ENCODE measurements at places on chromosomes 5 and 9.

DNA sequence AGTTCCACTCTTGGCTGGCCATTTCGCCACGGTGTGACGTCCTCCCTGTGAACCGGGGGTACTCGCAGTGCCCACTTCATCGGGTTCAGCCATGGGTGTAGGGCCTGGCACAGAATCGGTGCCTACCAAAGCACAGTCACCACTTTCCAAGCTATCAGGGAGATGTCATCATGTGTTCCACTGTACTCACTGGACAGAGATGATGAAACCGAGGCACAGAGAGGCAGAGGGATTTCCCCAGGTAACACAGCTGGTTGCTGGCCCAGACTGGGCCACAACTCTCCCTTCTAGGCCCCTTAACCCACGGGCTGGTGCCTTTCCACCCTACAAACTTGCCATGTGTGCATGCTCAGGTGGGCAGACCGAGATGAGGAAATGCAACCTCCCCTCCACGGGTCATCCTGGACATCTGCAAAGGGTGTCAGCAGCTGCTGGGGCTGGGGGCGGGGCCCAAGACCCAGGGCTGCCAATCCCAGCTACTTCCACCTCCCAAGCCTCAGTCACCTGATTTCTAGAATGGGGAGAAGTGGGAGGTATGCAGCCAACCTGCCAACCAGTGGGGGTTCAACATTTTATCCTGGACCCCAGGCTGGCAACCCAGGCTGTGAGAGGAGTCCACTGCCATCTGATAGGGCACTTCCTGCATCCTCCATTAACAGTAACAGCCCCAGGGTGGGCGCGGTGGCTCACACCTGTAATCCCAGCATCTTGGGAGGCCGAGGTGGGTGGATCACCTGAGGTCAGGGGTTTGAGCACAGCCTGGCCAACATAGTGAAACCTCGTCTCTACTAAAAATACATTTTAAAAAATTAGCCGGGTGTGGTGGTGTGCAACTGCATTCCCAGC lies 893 bp upstream of the SH2D3C start:
- DNase-seq, result no peak

DNA sequence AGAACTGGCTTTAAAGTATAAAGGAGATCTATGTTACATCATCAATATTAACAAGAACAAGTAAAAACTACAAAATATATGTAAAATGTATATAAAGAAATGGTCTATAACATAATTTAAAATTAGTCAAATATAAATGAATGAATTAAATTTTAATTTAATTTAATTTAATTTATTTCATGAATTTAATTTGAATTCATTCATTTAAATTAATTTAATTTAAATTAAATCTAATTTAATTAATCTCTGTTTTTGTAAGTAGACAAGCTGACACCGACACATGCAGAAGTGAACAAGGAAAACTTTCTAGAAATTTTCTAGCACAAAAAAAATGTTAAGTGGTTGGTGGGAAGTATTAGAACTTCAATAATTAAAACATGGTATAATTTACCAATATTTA lies 10.8 kb upstream of the PRDM9 start:
- DNase-seq, result no peak

DNA sequence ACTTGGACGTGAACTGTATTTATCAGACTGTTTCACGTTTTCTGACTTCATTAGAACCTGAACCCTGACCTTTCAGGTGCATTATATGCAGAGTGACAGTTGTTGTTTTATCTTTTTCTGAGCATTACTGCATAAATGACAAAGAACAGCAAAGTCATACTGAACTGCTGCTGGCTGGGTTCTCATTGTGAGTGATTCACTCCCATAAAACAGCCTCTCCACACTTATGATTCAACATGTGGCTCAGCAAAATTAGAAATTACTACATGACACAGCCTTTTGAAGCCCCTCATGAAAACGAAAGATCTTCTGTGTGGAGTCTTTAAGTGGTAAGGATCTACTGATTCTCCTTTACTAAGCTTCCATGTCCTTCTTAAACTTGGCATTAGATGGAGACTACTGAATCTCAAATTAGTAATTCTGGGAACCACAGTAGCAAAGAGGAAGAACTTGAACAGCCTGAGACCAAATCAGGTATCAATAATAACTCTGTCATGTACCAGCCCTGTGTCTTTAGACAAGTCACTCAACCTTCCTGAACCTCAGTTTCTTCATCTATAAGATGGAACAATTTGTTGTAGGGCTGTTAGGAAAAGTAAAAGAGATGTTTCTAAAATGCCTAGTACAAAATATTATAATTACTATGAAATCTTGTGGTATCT lies 172.3 kb upstream of the GNA14 start:
- no peak for DNase-seq

GRCh38 chr9:113461943-113462342 lies 1.6 kb upstream of the RGS3 start:
- DNase-seq, result no peak

DNA sequence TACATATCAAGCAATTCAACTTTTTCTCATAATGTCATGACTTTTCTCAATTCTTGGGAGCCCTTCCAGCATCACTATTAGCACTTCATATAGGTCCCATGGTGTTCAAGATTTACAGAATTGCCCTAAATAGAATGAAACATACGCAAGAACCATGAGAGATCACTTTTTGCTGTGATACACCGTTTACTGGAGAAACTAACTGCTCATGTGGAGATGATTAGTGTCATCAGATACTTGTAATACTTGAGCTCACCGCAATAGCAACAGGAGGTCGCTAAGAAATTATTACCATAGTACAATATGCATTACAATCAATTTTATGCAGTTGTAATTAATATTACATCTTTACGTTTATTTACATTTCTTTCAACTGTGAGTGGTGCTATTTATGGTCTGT lies 4.8 kb upstream of the PCSK5 start:
- DNase-seq, result no peak

- DNase-seq, result no peak
Measured at GRCh38 chr5:141783005-141783946, 94.9 kb downstream of the PCDH1 start.

DNA sequence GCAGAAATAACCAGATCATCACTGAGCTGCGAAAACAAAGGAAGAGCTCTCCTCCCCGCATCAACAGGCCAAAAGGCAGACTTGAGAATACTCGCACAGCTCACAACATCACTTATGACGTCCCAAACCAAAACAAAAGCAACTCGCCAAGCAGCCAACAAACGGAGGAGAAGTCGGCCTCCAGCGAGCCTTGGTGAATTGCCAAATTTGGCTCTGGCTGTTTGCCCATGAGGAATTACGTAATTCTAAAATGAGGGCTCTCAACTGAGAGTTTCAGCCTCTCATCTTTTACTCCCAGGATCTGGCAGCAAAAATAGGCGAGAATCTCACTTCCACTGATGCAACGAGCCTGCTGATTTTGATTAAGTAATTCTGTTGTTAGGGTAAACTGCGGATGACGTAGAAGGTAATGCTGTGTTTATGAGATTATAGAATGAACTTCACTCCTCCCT lies 51.7 kb upstream of the SEMA6A start:
- peak; percentile 65 for DNase-seq

DNA sequence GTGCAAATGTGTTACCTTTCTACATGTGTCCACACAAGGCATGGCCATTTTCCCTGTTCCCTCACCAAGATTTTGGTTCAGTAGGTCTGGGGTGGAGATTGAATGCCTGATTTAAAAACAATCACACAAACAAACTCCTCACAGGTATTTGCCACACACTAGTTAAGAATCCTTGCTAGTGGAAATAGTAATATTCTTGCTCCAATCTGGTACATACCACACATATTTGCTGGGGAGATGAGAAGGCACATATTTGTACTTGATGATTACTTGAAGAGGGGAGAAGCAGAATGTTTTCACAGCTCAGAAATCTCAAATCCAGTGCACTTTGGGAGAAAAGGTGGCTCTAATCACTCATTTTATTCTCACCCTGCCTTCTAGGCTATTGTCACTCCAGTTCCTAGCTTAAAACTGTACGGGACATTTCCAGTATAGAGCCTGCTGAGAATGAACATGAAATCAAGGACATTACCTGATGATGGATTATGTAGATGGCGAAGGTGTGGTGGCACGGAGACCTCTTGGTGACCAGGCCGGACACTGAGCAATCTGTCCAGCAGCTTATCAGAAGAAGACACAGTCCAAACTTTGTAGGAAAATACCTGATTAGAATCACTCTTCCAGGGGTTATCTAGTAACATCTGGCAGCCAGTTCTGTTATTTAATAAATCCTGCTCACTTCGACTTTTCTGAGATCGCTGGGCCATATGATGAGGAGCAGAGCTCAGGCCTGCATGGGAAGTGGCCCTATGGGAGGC lies 116.1 kb upstream of the IL6ST start:
- DNase-seq, result no peak

DNA sequence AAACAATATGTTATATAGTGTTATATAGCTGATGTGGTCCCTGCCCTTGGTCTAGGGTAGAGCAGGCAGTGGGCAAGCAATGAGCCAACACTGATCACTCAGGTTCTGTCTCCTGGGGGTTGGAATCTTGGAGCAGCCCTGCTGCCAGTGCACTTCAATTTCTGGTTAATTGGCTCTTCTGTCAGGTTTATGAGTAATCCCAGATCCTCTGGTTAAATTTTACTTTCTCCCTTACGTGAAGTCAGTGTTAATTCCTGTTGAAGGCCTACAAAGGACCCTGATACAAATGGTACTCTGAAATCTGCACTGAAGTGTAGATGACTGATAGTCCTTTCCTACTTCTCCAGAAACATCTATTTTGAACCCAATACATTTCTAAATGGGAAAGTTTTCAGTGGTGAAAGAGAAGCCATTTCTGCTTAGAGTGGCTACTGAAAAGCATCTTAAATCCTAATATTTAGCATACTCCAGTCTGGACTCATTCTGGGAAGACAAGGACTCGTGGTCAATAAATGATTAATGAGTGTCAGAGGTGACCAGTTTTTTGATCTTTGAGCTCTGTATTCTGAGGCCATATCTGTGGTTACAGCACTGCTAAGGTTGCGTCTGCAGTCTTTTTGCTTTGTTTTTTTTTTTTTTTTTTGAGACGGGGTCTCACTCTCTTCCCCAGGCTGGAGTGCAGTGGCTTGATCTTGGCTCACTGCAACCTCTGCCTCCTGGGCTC lies 442.4 kb downstream of the KIF4B start:
- DNase-seq, result no peak

DNA sequence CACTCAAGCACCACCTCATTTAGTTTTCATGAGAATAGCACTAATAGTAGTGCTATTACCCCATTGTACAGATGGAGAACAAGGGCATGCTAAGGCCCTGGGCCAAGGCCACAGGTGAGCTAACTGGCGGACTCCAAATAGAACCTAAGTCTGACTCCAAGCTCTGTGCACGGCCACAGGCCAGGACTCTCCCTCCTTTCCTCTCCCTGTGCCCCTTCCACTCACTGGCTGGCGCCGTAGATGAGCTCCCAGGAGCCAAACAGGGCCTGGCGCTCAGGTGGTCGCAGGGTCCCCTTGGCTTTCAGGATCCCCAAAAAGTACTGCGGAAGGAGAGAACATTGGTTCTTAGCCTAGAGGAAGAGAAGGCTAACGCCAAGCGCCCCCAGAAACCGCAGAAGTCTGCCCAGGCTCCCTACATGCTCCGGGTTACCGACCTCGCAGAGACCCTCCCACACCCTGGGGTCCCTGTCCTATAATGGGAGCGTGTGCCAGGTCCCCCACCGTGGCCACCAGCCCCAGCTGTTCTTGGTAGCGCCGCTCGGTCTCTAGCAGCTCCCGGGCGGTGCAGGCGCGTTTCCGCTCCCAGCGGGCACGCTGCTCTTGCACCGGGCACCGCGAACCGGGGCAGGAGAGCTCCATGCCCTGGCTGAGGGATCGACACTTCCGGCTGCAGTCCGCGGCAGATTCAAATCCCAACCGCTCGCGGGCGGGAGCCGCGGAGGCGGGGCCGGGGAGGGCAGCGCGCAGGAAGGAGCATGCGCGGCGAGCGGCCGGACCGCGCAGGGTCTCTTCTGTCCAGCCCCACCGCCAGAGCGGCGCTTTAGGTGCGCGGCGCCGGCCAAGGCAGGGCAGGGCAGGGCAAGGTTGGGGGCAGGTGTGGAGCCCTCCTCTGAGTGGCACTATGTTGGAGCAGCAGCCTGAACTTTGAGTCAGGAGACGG lies at the start of gene ARHGEF39:
Gene ARHGEF39 (minus strand): TSS at position 665 of the 940 bp plus-strand sequence. CDS start 26 bp downstream, at position 639.
- DNase-seq, result peak; percentile 87

DNA sequence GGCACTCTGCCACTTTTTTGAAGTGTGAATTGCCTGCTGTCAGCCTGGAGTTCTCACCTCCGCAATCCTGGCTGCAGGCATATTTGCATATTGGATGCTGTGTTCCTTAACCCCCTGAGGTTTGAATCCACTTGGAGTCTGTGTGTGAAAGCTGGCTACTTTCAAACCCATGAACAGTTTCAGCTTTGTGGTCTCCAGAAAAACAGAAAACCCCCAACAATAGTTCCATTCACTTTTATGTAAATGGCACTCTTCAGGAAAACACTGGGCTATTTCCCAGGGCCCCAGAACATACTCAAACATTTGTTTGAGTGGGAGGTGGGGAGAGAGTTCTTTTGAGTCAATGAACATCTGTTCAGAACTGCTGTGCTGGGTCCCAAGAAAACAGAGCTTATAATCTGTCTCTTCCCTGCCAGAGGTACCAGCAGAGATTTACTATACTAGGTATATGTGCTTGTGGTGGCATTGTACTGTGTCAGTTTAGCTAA lies 5.0 kb downstream of the NUDT2 start:
- DNase-seq, result peak; percentile 44

GRCh38 chr9:113631871-113632665 lies 168.5 kb downstream of the RGS3 start:
- DNase-seq, result no peak

GRCh38 chr5:80151890-80152289 lies 104.0 kb downstream of the SERINC5 start:
- DNase-seq, result no peak

GRCh38 chr5:148992265-148992664 lies 70.6 kb downstream of the SH3TC2 start:
- DNase-seq, result no peak

GRCh38 chr5:68011801-68012200 lies 203.8 kb upstream of the PIK3R1 start:
- DNase-seq, result no peak

- DNase-seq, result no peak
Measured at GRCh38 chr9:124708633-124709291, 62.3 kb downstream of the NR6A1 start.

DNA sequence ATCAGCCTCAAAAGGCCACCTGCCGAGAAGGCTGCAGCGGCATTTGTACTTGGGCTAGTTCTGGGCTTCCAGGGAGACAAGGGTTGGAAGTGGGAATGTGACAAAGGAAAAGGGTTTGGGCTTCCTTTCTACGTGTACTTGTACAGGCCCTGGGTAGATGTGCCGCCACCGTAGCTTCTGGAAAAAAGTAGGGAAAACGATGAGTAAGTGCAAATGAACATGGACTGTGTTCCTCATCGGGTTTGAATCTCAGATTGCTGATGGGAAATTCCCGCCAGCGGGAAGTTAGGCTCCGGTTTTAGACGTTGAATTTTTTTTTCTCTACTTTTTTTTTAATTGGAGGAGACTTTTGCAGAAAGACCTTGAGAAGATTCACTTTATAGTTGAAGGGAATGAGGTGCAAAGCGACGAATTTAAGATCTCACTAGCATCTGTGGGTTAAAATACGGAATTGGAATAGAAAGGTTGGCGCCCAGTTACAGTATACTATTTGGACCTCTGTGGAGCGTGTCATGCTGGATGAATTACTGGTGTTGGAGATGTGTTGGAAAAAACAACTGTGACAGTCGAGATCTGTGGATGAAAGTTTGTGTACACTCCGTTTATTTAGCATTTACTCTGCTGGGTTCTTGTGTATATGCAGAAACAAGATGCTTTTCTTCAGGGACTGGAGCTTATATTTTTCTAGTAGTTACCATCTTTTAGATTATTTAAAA lies 1.2 kb downstream of the G3BP1 start:
- DNase-seq, result no peak
